Activated T-helper 17 cell treated with anti-CD3 and anti-CD28 coated beads, Interleukin-2, amount 50 U/mL, for 72 hours (primary cell): ENCODE measurements at places on chromosomes 11 and 22. TPM values are rescaled to one million over a fixed set of nuclear protein-coding genes. Genes with fewer than 3 reads are reported as not detected.

Gene MS4A4E
- total RNA-seq = not detected

DNA sequence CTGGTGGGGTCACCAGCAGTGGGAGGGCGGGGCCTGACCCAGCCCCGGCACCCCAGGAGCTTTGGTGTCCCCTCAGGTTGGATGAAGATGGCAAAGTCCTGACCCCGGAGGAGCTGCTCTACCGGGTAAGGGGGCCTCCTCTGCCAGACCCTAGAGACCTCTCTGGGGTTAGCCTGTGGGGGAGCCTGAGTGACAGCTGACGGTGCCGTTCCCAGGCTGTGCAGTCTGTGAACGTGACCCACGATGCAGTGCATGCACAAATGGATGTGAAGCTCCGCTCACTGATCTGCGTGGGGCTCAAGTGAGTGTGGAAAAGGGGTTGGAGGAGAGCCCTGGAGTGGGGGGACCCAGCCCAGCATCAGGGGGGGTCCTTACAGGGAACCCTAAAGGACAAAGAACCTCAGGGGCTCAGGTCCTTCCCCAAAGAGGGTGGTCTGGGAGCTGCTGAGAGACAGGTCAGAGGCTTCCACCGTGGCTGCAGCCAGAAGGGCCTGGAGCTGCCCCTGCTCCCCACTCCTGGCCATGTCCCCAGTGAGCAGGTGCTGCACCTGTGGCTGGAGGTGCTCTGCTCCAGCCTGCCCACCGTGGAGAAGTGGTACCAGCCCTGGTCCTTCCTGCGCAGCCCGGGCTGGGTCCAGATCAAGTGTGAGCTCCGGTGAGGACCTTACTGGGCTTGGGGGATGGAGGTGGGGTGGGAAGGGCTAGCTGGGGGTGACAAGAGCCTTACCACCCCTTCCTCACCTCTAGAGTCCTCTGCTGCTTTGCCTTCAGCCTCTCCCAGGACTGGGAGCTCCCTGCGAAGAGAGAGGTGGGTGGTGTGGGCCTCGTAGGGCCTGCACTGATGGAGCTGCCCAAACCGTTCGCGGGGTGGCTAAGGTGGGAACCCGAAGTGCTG is 38.6 kb downstream of the SGSM3 start:
- ATAC-seq = no peak

DNA sequence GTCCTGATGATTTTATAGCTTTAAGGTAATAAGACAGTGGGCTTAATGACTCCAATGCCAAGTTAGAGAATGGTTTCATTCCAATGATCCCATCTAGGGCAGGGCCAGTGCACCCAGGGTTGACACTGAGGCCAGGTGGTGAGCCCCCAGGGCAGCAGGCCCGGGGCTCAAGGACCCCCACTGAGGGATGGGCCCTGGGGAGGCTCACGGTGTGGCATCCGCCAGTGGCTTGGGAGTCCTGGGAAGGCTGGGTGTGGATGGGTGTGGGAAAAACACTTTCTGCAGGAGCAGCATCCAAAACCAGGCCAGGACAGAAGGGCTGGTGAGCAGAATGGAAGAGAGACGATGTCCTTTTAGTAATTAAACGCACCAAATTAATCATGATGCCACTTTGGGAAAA is 626.3 kb downstream of the TBC1D22A start:
- no peak for ATAC-seq

DNA sequence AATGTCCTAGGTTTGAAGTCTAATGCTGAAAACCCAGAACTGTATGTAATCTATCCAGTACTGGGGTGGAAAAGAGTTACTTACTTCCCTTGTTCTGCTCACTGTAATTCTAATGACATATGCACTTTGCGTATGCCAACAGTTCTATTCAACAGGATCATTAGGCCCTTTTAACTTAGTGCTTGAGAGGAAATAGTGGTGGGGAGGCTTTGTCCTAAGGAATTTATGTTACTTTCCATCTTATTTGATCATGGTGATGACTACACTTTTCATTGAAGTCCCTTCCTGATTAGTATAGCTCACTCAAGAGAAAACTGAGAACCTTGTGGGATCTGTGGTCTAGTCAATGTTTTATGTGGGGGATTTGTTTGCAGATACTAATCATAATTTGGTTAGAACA is 348.2 kb downstream of the GUCY1A2 start:
- ATAC-seq = no peak

DNA sequence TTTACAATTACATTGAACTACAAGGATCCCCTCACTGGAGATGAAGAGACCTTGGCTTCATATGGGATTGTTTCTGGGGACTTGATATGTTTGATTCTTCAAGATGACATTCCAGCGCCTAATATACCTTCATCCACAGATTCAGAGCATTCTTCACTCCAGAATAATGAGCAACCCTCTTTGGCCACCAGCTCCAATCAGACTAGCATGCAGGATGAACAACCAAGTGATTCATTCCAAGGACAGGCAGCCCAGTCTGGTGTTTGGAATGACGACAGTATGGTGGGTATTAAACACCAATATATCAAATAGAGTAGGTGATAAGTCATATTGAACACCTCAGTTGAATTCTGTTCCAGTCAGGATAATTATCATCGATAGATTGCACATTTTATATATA is 4.4 kb downstream of the FBXO7 start:
- ATAC-seq = no peak
